ENCODE measurements at places on chromosomes 11 and 22. TPM values are rescaled to one million over a fixed set of nuclear protein-coding genes. Genes with fewer than 3 reads are reported as not detected.

DNA sequence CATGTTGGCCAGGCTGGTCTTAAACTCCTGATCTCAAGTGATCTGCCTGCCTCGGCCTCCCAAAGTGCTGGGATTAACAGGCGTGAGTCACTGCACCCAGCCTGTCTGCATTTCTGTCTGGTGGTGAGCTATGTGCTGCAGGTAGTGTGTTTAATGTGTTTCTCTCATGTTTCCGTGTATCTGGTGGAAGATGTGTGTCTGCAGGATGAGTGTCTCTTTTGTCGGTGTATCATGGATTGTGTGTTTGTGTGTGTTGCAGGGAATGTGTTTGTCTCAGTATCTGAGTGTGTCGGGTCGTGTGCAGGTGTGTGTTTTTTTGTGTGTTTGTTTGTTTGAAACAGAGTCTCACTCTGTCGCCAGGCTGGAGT lies 16.1 kb downstream of the SCARF2 start:
- peaks cover 8% of the 10 kb centered on the region for H3K27me3 ChIP-seq
- H3K36me3 ChIP-seq = no peaks in the 10 kb centered on the region
- H3K4me3 ChIP-seq = no peak overlapping the region
- no peak overlapping the region for H3K27ac ChIP-seq

DNA sequence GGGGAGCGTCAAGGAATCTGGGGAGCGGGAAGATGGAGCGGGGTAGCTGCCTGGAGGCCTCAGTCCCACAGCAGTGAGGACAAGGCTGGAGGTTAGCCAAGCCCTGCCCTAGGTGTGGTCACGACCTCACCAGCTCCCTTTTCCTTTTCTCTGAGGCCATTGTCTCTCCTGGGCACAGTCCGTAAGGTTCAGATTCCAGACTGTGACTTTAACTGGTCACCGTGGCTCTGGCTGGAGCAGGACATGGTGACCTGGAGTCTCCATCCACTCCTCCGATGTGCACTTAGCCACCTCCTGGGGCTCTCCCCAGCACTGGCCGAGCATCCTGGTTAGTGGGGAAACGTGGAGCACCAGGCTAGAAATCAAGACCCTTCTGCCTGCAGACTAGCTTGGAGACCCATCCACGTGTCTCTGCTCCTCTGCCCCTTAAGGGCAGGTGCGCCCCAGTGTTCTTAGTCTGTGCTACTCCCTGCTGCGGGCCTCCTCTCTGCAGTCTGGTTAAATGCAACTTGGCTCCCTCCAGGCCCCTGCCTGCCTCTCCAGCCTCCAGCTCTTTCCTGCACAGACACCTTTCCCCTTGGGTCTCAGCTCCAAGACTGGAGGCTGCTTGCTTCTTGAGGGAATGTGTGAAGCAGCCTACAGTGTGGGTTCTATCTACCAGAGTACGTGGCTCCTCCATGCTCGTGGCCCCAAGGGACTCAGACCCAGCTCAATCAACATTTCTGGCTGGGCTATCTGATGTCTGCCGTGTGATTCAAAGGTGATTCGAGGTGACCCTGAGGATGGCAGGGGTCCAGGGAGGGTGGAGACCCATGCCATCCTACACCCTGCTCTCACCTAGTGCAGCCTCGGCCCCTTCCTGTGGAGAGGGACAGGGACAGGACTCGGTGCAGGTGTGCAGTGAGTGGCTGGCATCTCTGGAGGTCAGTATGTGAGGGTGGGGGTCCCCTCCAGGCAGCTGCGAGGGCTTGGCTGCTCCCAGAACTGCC lies 5.2 kb downstream of the SLC25A1 start:
- H3K36me3 ChIP-seq = peaks cover 16% of the 10 kb centered on the region
- no peak for DNase-seq
- H3K4me1 ChIP-seq = peaks cover 35% of the 10 kb centered on the region
- H3K4me3 ChIP-seq = peak overlapping the region; percentile 92
- peaks cover 18% of the 10 kb centered on the region for H3K27me3 ChIP-seq

DNA sequence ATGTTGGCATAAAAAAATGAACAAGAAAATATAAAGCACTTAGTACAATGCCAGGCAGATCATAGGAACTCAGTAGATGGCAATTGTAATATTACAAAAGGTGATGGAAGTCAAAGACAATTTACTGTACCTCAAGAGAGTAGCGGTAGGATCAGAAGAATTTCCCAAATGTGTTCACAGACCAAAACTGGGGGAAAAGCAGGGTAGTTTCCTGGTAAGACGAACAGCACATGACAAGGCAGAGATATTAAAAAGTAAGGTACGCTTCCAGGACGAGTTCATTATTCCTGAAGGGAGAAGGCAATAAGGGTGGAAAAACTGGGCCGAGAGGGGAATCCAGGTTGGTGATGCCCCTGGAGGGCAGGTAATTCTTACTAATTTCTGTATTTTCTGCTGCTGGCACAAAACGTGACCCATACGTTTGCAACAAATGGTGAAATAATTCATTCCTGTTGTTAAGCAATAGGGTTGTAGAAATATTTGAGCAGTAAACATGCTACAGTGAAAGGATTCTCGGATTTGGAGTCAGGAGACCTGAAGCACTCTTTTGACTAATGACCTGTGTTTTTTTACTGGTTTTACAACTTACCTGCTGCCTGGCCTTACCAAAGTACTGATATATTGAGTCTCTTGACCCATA lies 786 bp upstream of the ANKRD42 start:
- H3K27me3 ChIP-seq = no peaks in the 10 kb centered on the region
- peak overlapping the region; percentile 99 for H3K27ac ChIP-seq
- H3K4me1 ChIP-seq = peaks cover 38% of the 10 kb centered on the region
- H3K4me3 ChIP-seq = peak overlapping the region; percentile 98
- no peak for DNase-seq

DNA sequence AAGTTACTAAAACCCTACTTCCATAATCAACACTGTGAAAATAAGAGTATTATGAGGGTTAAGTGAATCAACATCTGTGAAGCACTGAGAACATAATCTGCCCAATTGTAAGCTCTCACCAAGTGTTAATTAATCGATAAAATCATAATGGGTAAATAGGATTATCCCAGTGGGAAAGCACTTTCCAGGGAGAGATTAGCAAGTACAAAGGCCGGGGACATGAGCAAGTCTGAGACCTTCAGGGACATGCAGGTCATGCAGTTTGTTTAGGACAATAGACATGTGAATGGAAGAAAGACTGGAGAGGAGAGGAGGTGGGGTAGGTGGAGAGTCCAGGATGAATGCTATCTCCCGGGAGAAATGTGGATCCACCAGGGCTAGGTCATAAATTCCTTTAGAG lies 57.8 kb upstream of the FIBIN start:
- no peaks in the 10 kb centered on the region for H3K4me1 ChIP-seq
- DNase-seq = no peak
- no peak overlapping the region for H3K4me3 ChIP-seq
- H3K27me3 ChIP-seq = no peaks in the 10 kb centered on the region

- peaks cover 47% of the 10 kb centered on the region for H3K36me3 ChIP-seq
- peak overlapping the region; percentile 85 for H3K4me3 ChIP-seq
- peak; percentile 52 for DNase-seq
- peaks cover 44% of the 10 kb centered on the region for H3K4me1 ChIP-seq
- H3K27ac ChIP-seq = peak overlapping the region; percentile 89
Measured at GRCh38 chr11:289712-290620, 1.0 kb downstream of the PGGHG start.

SCN4B gene
- total RNA-seq = 0.72 TPM

- H3K36me3 ChIP-seq = no peaks in the 10 kb centered on the region
- H3K27ac ChIP-seq = no peak overlapping the region
- H3K4me1 ChIP-seq = peaks cover 27% of the 10 kb centered on the region
- H3K4me3 ChIP-seq = no peak overlapping the region
- no peaks in the 10 kb centered on the region for H3K27me3 ChIP-seq
Measured at GRCh38 chr11:13928566-13929251, 33.8 kb upstream of the SPON1 start.

DNA sequence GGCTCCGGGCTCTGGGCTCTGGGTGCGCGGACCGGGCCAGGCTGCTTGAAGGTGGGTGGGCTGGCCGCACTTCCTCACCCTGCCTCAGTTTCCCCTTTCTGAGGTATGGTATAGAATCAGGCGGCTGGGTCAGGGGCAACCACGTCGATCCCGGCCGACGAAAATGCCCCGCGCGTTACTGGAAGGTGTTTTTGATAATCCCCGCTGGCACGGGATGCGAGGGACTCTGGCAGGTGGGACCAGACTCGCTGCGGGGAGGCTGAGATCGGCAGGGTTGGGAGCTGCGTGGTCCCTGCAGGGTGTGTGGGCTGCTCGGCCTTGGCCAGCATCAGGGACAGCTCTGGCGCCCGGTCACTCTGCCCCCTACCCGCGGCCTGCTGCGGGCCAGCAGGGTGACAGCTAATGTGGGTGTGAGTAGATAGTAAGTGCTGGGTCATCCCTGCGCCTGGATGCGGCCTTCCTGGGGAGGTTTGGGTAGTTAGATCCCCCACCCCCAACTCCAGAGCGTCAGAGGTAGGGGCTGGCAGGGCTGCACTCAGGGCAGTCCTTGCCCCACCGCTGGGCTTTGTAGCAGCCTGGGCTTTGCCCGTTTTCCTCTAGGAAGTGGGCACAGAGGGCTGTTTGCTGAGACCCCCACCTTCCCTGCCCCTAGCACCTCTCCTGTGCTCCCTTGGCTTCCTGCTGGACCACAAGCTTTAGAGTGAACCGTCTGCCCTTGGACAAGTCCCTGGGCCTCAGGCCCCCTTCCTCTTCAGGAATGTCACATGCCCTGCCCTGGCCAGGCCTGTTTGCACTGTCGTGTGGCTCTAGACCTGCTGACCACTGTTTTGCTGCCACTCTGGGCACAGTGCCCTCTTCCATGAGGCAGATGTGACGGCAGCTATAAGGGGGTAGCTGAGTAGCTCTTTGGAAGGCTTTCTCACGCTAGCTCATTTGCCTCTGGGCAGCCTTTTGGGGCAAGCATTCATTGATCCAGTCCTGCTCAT lies 579 bp downstream of the TANGO2 start:
- H3K4me1 ChIP-seq = peaks cover 26% of the 10 kb centered on the region
- H3K27ac ChIP-seq = peak overlapping the region; percentile 82
- H3K36me3 ChIP-seq = no peaks in the 10 kb centered on the region

DNA sequence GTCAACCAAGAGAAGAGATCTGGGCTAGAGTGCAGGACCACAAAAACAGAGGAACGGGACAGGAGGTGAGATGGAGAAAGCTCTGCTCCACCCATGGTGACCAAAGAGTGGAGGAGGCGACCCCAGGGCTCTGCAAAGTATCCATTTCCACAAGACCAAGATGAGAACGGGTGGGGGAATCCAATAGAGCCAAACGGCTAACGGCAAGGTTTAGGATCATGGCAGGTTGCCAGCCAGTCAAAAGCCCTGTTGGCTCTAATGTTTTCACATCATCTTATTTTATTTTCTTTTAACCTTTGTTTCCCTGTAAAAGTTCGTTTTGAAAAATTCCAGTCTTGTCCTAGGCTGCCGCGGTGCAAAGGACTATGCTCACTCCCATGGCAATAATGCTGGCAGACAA lies 52.1 kb upstream of the CHST1 start:
- H3K27ac ChIP-seq = no peak overlapping the region
- DNase-seq = no peak
- no peaks in the 10 kb centered on the region for H3K4me1 ChIP-seq
- H3K36me3 ChIP-seq = no peaks in the 10 kb centered on the region
- H3K27me3 ChIP-seq = peaks cover 4% of the 10 kb centered on the region
- H3K4me3 ChIP-seq = no peak overlapping the region

GRCh38 chr22:39275814-39276439 lies 31.1 kb upstream of the PDGFB start:
- DNase-seq = no peak
- no peak overlapping the region for H3K4me3 ChIP-seq
- H3K27ac ChIP-seq = no peak overlapping the region
- no peaks in the 10 kb centered on the region for H3K36me3 ChIP-seq
- peaks cover 2% of the 10 kb centered on the region for H3K4me1 ChIP-seq

DNA sequence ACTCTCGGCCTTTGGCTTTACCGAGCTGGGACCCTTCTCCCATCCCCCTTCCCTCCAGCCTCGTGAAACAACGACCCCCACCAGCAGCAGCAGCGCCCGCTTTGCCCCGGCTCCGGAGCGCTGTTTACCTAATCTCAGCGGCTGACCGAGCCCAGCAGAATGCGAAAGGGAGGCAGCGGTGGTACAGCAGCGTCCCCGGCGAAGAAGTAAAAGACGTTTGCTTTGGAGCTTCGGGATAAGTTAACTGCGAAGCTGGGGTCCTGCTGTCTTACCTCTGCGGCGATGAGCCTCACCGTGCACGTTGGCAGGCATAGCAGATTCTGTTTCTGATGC lies 2.0 kb upstream of the LARGE1 start:
- H3K4me3 ChIP-seq = peak overlapping the region; percentile 44
- peaks cover 62% of the 10 kb centered on the region for H3K27me3 ChIP-seq
- peak; percentile 6 for DNase-seq
- H3K36me3 ChIP-seq = no peaks in the 10 kb centered on the region
- peaks cover 18% of the 10 kb centered on the region for H3K4me1 ChIP-seq
- no peak overlapping the region for H3K27ac ChIP-seq

NEU3 gene
- 19.4 TPM for total RNA-seq

- H3K36me3 ChIP-seq = no peaks in the 10 kb centered on the region
- H3K4me1 ChIP-seq = no peaks in the 10 kb centered on the region
- no peak for DNase-seq
- H3K4me3 ChIP-seq = no peak overlapping the region
Measured at GRCh38 chr22:28132466-28132865, 213.4 kb upstream of the PITPNB start.

OR10A2 gene
- not detected for total RNA-seq

All from activated CD8-positive, alpha-beta T cell treated with anti-CD3 and anti-CD28 coated beads for 36 hours (primary cell).